EL (cell line): ENCODE measurements at places on chromosomes 11 and 22.

DNA sequence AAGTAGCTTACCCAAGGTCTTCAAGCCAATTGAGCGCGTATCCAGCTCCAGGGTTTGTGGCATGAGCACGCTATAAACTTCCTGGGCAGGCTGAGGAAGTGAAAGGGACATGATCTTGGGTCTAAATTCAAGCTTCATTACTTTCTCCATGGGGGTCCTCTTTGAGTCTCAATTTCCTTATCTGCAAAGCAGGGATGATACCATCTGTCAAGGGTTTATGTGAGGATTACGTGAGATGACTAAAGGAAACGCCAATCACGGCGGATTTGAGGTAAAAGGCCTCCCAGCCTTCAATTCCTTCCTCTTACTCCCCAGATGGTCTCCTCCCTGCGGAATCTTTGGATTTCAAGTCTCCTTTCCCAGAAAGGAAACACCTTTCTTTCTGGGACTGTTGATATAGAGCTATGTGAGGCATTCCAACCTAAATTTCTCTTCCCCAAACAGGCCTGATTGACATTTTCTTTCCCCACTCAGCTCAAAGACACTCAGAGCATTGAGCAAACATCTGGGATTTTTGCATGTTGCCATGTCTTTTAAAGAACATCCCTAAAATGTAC lies 474.4 kb downstream of the INSC start:
- no peak for DNase-seq

DNA sequence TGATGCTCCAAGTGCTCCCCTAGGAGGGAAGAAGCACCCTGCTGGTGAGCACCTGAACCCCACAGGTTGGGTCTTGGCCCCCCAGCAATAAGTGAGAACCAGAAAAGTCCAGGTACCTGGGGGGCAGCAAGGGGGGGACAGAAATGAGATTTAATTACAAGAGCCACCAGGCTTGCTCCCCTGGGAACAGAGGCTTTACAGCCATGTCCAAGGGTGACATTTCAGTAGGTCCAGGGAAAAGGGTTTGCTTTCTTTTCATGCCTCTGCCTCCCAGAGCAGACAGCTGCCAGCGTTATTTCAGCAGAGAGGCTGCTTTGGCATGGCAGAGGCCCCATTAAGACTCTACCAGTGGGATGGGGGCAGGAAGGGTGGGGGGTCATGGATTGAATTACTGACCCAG lies 437.7 kb downstream of the BUD13 start:
- DNase-seq, result no peak

- DNase-seq, result no peak
These were observed 58.7 kb upstream of the PRODH start for GRCh38 chr22:18994701-18995326.

DNA sequence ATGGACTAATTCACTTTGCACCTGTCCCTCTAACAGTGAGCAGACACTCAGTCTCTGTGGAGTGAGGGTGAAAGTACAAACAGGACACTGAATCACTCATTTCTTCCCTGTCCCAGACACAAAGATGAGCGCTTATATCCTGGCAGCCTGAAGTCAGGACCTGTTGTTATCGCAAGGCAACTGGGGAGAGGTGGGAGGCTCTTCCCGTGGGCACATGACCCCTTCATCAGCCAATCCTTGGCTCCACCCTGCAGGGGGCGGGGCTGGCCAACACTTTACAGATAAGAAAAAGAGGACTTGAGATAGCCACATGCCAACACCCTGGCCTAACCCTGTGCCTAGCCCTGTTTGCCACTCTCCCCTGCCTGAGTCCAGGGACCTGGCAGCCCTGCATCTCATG lies 29.5 kb upstream of the TESMIN start:
- DNase-seq, result peak; percentile 18

- DNase-seq, result no peak
These were observed 14.0 kb downstream of the VPS37C start for GRCh38 chr11:61147271-61147670.

DNA sequence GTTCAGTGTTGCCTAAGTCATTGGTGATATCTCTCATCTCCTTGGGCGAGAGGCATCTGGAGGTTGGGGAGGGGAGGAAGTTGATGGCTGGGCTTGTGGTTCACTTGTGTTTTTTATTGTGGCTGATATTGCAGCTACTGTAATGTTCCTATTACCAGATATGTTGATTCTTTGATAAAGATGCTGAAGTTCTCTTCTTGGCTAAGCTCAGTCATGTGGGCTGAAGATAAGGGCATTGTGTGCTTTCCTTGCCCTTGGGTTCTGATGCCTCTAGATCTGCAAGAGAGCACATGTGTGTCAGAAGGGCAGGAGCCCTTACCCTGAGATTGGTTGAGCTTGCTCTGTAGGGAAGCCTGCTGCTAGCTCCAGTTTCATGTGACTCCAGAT lies 12.0 kb downstream of the STX3 start:
- no peak for DNase-seq

- DNase-seq, result no peak
These were observed 2191.2 kb downstream of the LRRC4C start for GRCh38 chr11:39268176-39268690.
